ENCODE measurements at places on chromosomes 12 and 14.
A peak's percentile ranks its signal among the peaks of the same experiment; 100 is the strongest.

GRCh38 chr14:38047195-38047902 lies 160.4 kb upstream of the SSTR1 start:
- no peaks in the 10 kb centered on the region for H3K4me1 ChIP-seq
- no peak overlapping the region for H3K4me3 ChIP-seq
- no peak overlapping the region for H3K27ac ChIP-seq
- no peak for DNase-seq

DNA sequence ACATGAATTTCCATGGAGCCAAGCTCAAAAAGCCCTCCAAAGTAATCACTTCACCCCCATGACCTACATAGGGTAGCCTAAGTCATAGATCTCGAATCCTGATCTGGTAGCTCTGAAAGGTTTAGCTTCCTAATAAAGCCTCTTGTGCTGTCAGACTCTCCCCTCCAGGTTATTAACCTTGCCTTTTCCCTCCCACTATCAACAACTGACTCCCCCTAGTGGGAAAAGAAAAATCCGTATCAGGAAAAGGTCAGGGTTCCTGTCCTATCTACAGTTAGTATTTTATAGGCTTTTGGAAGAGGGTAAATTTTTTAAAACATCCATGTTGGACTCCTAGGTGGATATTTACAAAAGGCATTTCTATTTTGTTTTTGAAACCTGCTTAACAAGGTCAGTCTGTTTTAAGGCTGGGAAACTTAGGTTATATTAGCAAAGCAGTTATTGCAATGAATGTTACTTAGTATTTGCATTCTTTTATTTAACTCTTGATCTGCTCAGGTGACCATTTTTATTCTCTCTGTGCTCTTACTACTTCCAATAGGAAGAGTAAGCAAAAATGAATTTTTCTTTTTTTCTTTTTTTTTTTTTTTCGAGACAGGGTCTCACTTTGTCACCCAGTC lies 8.0 kb downstream of the YY1 start:
- peaks cover 42% of the 10 kb centered on the region for H3K36me3 ChIP-seq
- H3K4me3 ChIP-seq = no peak overlapping the region
- H3K27ac ChIP-seq = peak overlapping the region; percentile 69
- no peaks in the 10 kb centered on the region for H3K27me3 ChIP-seq
- peak; percentile 69 for DNase-seq

DNA sequence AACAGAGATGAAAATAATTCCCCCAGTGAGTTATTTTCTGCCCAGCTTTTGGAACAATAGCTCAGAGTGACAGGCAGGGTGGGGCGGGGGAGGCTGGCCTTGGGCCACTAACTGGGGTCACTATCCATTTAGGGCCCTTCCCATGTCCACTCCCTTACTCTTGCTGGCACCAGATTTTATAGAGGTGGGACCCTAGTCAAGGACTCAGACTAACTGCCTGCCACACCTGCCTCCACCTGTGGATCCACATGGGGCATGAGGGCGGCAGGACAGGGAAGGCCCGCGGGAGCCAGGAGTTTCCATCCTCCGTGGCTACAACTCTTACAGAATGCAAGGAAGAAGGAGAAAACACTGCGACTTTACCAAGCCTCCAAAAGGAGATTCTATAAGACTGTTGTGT lies 10.1 kb downstream of the VDR start:
- no peak overlapping the region for H3K27ac ChIP-seq
- DNase-seq = no peak
- no peaks in the 10 kb centered on the region for H3K4me1 ChIP-seq

DNA sequence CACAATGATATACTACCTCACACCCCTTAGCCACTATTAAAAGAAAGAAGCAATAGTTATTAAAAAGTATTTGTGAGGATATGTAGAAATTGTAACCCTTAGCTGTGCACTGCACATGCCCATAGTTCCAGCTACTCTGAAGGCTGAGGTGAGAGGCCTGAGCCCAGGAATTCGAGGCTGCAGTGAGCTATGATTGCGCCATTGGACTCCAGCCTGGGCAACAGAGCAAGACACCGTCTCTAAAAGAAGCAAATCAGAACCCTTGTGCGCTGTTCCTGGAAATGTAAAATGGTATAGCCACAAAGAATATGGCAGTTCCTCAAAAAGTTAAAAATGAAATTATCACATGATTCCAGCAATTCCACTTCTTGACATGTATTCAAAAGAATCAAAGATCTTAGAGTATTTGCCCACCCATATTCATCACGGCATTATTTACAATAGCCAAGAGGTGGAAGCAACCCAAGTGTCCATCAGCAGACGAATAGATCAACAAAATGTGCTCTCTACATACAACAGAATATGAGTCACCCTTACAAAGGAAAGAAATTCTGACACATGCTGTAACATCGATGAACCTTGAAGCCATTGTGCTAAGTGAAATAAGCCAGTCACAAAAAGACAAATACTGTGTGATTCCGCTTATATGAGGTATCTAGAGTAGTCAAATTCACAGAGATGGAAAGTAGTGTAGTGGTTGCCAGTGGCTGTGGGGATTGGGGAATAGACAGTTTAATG lies 23.7 kb upstream of the YLPM1 start:
- peaks cover 23% of the 10 kb centered on the region for H3K36me3 ChIP-seq
- no peak for DNase-seq
- H3K4me3 ChIP-seq = no peak overlapping the region
- no peaks in the 10 kb centered on the region for H3K4me1 ChIP-seq

GRCh38 chr14:51901475-51902024 lies 41.1 kb downstream of the GNG2 start:
- DNase-seq = no peak
- no peaks in the 10 kb centered on the region for H3K27me3 ChIP-seq
- no peaks in the 10 kb centered on the region for H3K4me1 ChIP-seq
- no peaks in the 10 kb centered on the region for H3K36me3 ChIP-seq
- no peak overlapping the region for H3K27ac ChIP-seq

DNA sequence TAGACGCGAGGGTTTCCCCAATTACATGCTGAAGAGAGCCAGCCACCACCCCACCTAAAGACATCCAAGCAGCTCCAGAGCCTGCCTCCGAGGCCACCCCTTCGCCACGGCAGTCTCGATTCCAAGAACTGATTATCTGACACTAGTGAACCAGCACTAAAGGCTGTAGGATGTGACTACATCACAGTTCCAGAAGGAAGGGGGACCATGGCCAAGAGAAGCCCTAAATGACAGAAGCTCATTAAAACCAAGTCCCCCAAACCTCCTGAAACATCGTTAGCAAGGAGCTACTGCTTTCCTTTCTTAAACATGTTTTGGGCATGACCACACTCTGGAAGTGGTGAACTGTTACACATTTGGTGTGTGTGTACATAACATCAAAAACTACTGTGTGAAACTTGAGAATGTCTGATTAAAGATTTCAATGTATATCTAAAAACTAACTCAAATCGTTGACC lies 88.2 kb downstream of the DUSP16 start:
- peak; percentile 36 for DNase-seq
- no peaks in the 10 kb centered on the region for H3K27me3 ChIP-seq
- H3K4me1 ChIP-seq = peaks cover 6% of the 10 kb centered on the region
- peak overlapping the region; percentile 54 for H3K27ac ChIP-seq

- H3K4me1 ChIP-seq = no peaks in the 10 kb centered on the region
- no peak overlapping the region for H3K4me3 ChIP-seq
- H3K27me3 ChIP-seq = peaks cover 25% of the 10 kb centered on the region
- no peak for DNase-seq
Observed at GRCh38 chr12:13275241-13276085, 78.9 kb downstream of the EMP1 start.

GRCh38 chr12:13233830-13234641 lies 37.5 kb downstream of the EMP1 start:
- no peaks in the 10 kb centered on the region for H3K4me1 ChIP-seq
- no peaks in the 10 kb centered on the region for H3K36me3 ChIP-seq
- no peak overlapping the region for H3K27ac ChIP-seq
- DNase-seq = peak; percentile 36

DNA sequence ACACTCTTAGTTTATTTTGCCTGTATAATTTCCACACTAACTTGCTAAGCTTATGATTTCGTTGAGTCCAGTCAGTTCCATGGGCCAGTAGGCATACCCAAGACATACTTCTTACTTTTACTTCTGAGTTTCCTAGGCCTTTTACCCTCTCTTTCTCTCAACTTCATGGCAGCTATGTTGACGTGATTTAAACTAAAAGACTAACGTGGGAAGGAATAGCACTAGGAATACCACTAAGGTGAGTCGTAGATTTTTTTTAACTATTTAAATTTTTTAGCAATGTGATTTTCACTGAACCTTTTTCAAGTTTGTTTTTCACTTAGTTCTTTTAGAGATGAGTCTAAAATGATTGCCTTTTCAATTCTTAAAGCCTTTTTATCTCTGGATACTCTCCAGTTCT lies 793.5 kb upstream of the NOVA1 start:
- H3K27ac ChIP-seq = no peak overlapping the region
- H3K4me3 ChIP-seq = no peak overlapping the region
- no peaks in the 10 kb centered on the region for H3K27me3 ChIP-seq
- no peaks in the 10 kb centered on the region for H3K36me3 ChIP-seq

- no peaks in the 10 kb centered on the region for H3K4me1 ChIP-seq
- H3K27me3 ChIP-seq = no peaks in the 10 kb centered on the region
- no peak overlapping the region for H3K27ac ChIP-seq
- no peak overlapping the region for H3K4me3 ChIP-seq
- no peak for DNase-seq
Observed at GRCh38 chr14:100031506-100032281, 33.5 kb upstream of the EVL start.

DNA sequence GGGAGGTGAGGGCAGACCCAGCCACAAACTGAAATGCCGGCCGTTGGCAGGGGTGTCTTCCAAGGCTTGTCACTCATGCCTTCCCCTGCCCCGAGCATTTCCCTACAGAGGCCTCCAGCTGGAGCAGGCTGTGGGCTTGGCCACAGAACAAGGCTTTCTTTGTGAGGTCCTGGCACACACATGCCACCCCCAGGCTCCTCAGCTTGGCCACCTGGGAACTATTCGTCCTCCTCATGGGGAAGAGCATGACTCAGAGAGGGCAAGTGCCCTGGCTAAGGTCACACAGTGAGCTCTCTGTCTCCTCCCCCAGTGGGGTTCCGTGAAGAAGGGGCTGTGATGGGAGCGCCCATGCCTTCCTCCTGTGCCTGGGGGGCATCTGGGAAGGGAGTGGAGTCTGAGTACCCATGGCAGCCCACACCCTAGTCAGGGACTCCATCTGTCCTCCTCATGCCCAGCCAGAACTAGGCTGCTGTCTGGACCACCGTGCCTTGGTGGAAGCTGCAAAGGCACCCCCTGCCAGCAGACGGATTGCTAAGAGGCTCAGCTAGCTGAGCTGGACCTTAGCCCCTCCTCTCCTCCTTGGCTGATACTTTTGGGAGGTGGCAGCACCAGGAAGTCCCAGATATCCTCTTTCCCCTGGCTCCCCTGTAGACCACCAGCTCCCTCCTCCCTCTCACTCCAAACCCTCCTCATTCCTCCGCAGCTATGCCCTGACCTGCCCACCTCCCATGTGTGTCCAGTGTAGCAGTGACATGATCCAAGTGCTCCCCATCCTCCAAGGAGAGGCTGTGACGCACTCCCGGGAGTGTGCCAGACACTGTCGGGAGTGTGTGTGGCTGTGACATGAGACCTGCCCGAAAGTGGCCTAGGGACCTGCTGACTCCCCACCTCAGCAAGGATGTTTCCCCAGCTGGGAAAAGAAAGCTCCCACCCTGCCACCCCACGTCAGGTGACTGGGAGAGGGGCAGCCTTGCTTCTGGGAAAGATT lies 21.4 kb downstream of the ABCB9 start:
- H3K27me3 ChIP-seq = no peaks in the 10 kb centered on the region
- no peaks in the 10 kb centered on the region for H3K36me3 ChIP-seq
- no peak overlapping the region for H3K4me3 ChIP-seq
- peaks cover 44% of the 10 kb centered on the region for H3K4me1 ChIP-seq
- H3K27ac ChIP-seq = no peak overlapping the region

- H3K4me3 ChIP-seq = no peak overlapping the region
- DNase-seq = no peak
- no peaks in the 10 kb centered on the region for H3K27me3 ChIP-seq
Observed at GRCh38 chr12:120835657-120836056, 68.5 kb downstream of the SPPL3 start.
